ENCODE measurements at places on chromosomes 16 and 17.

GRCh38 chr17:149897-150584, 12.7 kb downstream of the SCGB1C2 start:
- no peak for DNase-seq

DNA sequence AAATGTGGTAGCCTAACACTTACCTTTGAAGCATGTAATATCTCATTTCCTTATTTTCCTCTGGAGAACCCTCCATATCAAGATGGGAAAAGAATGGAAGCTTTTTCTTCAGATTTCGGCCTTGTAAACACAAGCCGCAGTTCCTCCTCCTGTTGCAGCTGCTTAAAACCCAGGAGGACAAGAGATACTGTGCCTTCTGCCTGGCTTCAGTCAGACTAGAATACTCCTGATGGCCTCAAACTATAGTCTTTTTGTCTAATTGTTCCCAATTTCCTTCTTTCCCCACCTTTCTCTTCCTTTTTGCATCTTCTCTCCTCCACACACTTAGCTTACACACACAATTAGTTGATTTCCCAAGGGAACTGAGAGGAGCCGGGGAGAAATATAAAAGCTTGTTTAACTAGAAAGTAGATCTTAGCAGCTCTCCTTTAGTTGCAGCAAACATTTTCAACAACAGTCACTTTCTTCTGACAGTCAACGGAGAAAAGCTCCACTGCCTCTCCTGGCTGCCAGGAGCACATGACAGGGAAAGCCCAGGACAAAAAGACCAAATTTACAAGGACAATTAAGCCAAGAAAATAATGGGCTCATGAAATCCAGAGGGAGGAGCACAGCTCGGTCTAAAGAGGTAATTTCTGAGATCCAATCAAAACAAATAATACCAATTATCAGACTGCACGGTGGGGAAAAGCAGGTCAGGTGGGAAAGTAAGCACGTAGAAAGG, 76.4 kb upstream of the C17orf78 start:
- DNase-seq: peak; percentile 26

DNA sequence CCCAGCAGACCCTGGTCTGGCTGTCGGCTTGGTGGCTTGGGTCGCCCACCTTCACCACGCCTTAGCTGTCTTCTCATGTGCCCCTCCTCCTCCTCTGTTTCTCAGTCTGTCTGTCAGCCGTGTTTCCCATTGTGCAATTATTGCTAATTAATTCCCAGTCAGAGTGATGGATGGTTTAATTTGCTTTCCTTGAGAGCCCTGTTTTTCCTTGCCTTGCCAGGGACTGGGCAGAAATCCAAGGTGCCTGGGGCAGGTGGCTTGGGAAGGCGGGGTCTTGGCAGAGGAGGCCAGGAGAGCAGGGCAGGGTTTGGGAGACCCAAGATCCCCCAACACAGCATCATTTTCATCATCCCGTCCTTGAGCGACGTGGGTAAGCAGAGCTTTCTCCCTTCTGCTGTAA, 21.3 kb downstream of the NECAB2 start:
- no peak for DNase-seq

DNA sequence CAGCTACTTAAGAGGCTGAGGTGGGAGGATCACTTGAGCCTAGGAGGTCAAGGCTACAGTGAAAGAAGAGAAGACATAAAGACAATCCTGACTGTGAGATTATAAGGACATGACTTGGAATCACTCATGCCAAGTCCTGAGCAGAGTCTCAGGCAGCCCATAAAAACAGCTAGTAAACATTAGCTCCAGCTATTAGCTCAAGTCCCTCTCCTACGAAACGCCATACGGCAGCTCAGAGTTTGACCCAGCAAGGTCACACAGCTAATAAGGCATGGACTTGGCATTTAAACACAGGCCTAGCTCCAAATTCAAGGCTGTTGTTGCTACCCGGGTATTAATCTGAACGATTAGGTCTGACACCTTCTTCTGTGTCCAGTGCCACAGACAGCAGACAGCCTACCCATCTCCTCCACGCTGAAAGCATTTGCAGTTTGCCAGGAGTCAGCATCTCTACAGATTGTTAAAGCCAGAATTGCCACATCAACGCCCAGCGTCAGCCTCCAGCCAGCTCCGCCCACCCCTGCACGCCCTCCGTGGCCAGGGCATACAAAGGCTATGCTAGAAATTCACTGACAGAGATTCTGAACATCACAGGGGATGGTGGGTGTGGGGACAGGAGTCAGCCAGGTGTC, 9.9 kb upstream of the TMEM114 start:
- DNase-seq: no peak

DNA sequence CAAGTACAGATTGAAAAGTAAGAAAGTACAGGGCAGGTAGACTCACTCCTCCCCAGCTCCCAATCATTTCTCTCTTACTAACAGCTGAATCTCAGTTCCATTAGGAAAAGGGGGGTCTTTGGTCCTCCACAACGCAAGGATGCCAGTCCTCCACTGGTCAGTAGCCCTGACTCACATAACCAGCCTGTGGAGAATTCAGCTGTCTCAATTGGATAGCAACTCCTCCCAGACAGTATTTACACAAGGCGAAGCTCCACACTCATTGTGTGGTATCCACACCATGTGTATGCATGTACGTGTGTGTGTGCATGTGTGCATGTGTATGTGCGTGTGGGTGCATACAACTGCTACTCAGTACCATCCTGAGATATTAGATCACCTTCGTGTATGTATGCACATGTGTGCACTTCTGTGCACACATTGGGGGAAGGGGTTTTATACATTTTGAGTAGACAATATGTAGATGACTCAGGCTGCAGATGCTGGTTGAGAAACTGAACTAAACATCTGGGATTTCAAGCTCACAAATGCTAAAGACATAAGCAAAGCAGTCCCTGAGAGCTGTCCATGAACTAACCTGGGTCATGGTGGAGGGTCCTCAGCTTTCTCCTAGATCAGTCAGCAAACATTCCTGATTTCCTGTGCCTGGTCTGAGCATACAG, 240.1 kb downstream of the SLC39A11 start:
- no peak for DNase-seq

GRCh38 chr17:10613775-10614513, 43.2 kb downstream of the MYH3 start:
- peak; percentile 17 for DNase-seq

DNA sequence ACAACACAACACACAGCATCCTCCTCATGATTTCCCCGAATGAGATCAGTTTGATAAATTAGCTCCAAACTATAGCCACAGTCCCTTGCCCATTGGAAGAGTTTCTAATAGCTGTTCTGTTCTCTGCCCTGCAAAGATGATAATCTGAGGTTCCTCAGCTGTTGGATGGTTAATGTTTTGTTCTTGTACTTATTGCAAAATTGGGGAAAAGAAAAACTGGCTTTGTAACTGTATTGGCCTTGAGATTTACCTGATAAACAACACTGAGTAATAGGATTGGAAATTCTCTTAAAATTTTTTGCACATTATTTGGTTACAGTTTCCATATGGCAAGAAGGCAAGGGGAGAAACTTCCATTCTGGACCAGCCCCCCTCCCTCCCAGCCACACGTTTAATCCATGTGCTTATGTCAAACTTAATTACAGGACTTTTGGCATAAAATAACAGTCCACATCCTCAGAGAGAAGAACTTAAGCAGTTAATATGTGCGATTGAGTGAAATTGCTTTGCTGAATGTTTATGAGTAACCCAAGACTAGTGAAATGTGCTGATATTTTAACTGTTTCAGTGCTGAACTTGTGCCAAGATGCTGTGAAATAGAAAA, 119.1 kb upstream of the ZFHX3 start:
- peak; percentile 63 for DNase-seq

DNA sequence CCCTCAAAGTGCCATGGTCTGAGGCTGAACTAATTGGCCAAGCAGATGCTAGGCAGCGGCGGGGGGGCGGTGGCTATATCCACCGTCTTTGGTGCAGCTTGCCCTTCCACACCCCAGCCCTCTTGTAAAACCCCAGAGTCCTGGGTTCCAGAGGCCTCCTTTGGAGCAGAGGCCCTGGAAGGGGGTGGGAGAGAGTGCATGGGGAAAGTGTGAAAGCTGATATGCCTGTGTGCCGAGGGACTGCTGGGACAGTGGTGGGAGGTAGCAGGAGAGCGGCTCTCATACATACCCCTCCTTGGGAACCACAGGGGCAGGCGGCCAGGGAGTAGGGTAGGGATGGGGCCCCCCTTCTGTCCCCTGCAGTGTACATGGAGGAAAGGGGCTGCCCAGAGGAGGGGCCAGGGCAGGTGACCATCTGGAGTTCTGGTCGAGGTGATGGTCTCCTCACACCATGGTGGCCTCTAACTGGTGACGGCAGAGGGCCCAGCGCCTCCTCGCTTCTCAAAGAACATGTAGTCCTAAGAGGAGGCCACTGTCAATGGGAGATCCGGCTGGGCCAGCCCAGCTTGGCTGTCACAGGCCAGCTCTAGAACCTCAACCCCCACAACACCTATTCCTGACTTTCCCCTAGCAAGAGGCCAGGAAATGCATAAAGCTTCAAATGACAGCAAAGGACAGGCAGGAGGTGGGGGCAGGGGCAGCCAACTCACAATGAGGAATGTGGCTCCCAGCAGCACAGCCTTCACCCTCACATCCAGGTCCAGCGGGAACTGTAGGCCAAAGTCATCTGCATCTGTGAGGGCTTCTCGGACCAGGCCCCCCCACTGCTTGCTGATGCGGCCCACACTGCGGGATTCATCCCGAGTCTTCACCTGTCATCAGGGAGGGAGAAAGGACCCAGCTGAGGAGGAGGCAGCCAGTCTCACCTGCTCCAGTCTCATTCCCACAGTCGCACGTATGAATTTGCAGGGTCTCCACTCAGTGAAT, 4.1 kb downstream of the PLSCR3 start:
- no peak for DNase-seq

DNA sequence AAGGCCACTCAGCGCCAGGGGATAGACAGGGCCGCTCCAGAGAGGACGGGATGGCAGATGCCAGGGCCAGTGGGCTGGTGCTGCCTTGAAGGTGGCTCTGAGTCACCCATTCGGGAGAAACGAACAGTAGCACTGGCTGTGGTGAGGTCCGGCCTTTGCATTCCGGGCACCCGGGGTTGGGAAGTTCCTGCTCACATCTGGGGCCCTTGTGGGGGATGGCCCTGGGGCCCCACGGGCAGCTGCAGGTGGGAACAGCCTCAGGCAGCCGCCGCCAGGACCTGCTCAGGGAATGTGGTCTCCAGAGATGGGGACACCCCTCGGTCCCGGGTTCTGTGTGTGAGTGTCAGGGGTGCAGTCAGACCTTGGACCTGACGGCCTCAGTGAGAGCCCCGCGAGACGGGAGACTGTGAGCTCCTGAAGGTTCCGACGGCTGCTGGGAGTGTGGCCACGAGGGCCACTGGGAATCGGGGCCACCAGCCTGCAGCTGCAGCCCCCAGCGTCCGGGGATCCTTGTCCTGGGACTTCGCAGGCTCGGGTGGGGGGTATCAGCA, 1.4 kb downstream of the CBFA2T3 start:
- DNase-seq: no peak

DNA sequence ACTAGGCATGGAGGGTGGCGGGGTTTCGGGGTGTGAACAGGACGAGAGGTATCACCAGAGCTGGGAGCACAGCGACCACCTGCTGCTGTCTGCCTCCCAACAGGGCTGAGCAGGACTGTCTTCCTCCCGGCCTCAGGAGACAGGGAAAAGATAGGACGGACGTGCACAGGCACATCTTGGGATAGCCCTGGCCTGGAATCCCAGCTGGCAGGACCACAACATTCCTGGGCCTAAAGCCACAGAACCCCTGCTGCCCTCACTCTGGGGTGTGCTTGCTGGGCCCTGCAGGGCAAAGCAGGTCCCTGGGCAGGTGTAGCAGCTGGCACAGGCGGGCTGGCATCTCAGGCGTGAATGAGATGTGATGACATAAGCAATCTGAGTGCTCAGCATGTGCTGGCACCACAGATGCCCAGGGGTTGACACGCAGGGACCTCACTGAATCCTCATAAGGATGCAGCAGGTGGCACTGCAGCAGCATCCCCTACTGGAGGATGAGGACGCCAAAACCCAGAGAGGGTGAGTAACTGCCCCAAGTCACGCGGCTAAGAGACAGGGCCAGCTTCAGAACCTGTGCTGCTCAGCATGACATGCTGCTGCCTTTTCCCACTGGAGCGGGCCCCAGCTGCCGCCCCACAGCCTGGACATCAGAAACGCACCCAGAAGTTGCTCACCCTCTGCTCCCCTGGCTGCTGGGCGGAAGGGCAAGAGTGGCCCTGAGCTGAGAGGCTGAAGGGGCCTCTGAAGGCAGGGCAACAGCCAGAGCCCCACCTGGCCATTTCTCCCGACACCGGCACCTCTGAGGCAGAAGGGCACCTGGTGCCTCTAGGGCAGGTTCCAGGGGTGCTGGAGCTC, 7.1 kb downstream of the CORO7 start:
- DNase-seq: no peak

DNA sequence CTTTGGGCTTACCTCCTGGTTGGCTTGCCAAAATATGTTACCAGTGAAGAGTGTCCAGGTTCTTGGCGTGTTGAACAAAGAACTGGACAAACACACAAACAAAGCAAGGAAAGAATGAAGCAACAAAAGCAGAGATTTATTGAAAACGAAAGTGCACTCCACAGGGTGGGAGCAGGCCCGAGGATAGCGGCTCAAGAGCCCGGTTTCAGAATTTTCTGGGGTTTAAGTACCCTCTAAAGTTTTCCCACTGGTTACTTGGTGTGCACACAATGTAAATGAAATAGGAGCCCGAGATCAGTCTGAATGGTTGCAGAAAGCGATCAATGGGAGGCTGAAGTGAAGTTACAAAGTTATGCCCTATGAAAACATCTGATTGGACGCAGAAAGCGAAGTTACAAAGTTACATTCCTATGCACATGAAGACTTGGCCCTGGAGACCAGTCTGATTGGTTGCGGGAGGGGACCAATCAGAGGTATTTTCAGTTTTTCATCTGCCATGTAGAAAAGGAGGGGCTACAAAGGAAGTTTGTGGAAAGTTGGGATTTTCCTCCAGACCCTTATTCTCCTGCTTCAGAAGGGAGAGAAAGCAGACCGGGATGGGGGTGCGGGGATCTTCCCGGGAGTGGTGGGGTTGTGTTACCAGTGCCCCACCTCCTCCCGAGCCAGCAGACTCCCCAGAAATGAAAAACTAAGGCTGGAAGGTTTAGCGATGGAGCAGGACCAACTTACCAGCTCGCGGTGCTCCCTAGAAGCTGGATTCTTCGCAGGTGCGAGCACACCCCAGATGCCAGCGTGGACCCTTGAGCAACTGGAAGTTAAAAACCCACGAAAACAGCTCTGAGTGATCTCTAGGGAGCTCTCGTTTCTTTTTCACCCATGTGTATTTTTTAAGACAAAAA, at the start of gene SLFN12:
Gene SLFN12, minus strand, starts transcription at position 325 of the 899 bp plus-strand sequence. CDS start 9,472 bp downstream, outside the sequence.
- DNase-seq: peak; percentile 98

DNA sequence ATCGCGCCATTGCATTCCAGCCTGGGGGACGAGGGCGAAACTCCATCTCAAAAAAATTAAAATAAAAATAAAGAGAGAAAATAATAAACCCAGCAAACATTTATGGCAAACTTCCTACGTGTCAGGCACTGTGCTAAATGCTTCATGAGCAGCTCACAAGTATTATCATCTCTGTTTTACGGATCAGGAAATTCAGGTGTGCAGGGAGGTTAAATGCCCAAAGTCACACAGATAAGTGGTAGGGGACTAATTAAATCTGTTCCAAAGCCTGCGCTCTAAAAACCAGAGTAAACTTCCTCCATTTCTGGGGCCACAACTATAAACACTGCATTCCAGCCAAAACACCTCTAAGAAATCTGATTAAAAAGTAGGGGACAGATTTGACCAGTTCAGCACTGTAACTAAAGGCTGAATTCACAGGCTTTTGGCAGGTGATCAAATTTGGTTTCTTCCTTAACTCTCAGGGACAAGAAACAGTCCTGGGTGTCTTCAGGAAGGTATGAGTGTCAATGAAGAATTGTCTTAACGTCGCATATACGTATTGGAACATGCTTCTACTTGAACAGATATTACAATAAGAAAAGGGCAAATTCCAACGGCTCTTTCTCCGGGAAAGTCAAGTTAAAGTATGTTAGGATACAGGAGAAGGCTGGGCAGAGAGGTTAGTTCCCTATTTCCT, 996 bp downstream of the STRADA start:
- DNase-seq: no peak

All from fibroblast of pulmonary artery (primary cell).